ENCODE measurements at places on chromosomes 6 and 20.
A peak's percentile ranks its signal among the peaks of the same experiment; 100 is the strongest.

- DNase-seq = no peak
Observed at GRCh38 chr6:41454189-41454789, 91.9 kb upstream of the FOXP4 start.

- DNase-seq = no peak
Observed at GRCh38 chr6:6663421-6664135, 75.1 kb downstream of the LY86 start.

DNA sequence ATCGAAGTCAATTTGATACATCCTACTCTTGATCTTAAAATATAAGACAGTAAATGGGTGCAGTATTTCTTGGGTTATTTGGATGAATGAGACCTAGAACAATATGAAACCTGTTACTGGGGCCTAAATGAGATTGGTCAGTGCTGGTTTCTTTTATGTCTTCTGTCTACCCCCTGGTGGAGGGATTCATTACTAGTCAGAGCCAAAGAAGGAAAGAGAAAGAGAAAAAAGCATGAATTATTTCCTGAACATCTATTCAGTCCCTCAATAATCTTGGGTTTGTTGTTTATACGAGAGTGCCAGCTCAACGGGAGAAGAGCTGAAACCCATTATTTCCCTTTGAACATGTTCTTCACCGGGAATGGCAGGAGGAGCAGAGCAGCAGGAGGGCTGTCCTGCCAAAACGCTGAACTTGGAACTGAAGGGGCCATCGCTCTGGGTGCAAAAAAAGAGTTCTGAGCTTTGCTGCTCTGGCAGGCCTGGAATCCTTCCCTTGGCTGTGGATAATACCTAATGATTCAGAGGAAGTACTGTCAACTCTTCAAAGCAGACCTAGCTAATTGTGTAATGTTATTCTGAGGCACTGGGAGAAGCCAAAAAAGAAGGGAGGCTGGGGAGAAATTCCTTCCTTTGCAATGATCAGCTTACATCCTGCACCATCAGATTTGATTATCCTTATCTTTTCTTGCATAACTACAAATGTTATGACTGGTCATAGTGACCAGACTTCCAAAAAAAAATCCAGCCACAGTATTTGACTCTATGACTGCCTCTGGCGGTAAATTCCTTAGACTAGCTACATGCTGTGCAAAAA lies 72.0 kb downstream of the BLOC1S5 start:
- no peak for DNase-seq

DNA sequence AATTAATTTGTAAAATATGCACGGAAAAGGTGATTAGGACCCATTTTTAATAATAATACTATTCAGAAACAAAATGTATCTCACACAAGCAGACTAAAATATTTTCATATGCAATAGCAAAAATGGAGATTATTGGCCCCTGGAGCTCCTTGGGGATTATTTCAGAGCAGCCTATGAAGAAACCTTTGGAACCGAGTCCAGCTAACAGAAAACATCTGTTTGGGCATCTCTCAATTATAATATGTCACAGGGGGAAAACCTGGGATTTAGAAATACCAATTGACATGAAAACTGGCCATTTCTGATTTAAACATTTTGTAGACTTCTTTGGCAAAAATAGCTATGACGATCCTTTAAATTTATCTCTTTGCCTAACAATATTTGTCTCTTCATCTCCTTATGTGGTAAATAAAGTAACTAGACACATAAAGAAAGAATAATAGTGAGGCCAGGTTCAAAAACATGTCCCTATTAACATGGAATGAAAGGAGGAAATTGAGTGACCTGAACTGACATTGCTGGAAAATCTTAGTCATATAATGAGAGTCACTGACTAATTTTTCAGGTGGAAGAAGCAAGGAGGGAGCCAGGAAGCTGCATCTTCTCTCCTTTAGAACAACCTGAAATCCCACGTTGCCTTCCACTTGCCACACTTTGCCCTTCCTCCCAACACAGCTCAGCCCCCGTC lies 199.0 kb downstream of the SOD2 start:
- DNase-seq = no peak

DNA sequence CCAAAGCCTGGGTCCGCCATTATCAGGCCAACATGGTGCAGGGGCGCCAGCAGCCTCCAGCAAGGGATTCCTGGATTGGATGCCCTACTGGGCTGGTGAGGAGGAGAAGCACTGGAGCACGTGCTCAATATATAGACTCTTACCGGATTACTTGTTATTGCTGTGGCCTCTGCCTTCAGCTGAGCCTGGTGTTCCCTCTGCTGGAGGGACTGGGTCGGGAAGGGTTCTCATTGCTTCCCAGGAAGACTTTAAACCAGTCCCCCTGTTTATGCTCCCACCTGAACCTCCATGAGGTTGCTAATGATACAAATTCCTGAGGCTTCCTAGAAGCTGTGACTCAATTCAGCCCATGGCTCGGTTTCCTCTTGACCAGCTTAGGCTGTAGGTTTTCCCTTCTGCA lies 186.7 kb upstream of the ARID1B start:
- no peak for DNase-seq

DNA sequence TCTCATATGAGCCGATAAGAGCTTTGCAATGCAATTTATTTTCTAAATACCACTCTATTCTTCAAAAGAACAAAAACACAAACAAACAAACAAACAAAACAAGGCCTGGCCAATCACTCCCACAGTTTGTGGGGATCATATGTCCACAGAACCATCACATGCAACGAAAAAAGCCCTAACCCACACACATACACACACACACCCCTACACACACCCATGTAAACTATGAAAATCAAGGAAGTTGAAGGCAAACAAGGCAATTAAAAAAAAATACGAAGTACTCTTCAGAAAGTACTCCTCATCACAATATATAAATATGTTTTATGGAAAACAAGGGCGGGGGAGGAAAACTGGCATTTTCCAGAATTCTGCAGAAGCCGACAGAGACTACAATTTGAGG lies 66.2 kb upstream of the PTGIS start:
- no peak for DNase-seq

- peak; percentile 27 for DNase-seq
Observed at GRCh38 chr6:26367114-26367513, 2.1 kb downstream of the BTN3A2 start.

Measured in T-helper 2 cell (primary cell).